ENCODE measurements at places on chromosomes 1 and 21.

DNA sequence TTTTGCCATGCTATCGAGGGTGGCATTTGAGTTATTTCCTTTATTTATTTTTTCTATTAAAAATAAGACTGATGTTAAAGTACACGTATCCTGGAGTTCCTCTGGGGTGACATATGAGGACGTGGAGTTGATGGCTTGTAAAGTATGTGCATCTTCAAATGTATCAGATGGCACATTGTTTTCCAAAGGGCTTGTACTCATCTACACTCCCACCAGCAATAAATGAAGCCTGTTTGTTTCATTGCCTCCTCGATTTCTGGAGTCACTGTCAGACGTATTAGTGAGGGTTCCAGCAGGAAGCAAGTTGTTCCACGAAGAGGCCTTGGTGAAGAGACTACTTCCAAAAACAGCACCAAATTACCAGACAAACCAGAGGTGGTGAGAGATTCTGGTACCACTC, 423.9 kb downstream of the NPHP4 start:
- no peak for DNase-seq

DNA sequence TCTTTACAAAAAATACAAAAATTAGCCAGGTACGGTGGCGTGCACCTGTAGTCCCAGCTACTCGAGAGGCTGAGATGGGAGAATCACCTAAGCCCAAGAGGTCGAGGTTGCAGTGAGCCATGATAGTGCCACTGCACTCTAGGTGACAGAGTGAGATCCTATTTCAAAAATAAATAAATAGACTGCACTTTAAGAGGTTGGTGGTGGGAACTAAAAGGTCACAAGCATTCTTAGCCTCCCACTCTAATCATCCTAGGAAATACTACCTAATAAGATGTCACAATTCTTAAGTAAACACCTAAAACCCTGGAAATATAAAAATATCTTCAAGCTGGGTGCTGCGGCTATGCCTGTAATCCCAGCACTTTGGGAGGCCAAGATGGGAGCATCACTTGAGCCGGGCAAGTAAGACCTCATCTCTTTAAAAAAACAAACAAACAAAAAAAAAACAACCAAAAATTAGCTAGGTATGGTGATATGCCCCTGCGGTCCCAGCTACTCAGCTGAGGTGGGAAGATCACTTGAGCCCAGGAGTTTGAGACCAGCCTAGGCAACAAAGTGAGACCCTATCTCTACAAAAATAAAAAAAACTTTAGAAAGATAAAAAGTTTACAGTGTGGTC, 4.1 kb downstream of the DCAF8 start:
- DNase-seq: no peak

DNA sequence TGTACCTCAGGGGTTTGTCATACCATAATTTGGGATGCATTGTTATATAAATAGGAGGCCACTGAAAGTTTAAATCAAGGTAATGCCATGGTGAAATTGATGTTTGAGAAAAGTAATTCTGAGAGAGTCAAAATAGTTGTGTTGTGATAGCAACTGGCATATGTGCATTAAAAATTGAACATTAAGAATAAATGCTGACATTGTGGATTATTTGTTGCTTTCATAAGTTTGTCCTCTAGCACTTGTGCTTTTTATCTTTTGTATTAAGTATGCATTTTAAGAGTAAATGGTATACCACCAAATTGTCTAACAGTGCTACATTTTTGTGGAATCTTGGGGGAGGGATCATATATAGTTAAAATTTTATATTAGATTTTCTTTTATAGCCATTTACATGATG, 275.9 kb upstream of the CACYBP start:
- no peak for DNase-seq

DNA sequence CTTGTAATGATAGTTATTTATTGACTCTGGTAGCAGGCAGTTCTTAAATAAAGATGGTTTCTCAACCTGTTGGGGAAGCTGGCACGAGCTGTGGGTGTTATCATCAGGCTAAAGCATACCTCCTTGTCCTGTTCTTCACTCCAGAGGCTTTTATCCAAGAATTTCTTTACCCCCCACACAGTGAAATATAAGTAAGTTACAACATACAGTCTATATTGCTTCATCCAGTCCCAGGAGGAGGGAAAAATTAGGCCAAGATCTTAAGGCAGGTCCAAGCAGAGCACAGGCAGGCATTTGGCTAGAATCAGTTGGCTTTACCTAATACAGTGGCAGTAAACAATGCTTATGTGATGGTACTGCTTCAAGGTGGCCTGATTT, 6.3 kb downstream of the TMEM81 start:
- DNase-seq: no peak

DNA sequence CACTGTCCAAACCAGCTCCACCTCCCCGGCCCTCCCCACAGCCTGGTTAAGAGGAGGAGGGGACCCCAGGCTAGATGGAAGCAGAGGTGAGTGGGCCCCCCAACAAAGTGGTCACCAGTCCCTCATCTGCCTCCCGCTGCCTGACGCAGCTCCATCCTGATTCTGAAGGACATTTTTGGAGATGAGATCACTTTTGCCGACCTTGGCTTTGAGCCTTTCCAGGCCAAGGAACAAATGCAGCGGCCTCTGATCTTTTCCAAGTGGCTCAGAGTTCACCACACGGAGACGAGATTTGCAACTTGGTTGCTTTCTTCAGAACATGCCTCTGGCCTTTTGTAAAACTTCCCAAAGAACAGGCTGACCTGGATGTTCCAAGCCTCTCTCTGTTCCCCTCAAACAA, 223.1 kb downstream of the NPHP4 start:
- peak; percentile 43 for DNase-seq

DNA sequence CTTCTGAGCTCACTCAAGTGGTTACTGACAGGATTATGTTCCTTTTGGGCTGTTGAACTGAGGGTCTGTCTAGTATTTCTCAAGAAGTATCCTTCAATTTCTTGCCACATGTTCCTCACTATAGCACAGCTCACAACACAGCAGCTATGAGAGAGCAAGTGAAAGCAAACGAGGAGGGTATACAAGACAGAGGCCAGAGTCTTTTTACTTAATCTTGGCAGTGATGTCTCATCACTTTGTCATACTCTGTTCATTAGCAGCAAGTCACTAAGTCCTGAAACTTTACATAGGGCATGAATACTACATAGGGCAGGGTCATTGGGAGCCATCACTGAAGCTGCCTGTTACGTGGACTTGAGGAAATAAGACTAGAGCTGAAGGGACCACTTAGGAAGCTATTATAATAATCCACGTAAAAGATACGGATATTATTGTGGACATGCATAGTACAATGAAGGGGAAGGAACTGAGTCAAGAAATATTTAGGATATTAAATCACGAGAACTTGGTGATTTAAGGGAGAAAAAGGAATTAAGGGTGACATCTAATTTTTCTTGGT, 63.7 kb downstream of the SLC30A7 start:
- no peak for DNase-seq

- no peak for DNase-seq
These were observed 919 bp downstream of the SLAMF6 start for GRCh38 chr1:160522136-160522535.

- no peak for DNase-seq
These were observed 11.3 kb downstream of the LRRC47 start for GRCh38 chr1:3785045-3785444.

DNA sequence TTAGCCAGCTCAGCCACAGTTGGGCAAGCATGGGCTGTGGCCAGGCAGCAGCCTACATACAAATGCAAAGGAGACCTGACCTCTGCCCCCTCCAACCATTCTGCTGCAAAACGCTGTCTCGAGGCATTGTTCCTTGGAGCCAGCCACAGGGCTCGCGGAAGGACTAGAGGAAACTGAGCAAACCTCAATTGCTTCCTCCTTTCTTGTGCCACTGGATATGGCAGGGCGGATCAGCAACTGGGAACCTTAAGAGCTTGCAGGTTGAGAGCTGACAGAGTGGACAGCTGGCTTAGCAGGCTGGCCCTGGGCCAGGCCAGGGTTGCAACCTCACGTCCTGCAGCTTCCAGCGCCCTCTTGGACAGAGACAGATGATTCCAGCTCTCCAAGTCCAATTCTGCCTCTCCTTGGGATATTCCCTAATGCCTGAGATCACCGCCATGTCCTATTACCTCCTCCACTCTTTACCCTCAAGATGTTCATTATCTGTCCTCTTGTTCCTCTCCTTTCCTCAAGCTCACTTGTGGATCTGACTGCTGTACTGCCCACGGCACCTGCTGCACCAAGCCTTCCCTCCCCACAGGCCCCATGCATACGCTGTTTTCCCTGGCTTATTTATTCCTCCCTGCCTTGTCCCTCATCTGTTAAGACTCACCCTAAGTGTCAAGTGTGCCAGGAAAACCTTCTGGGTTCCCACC, 67.5 kb downstream of the SDC3 start:
- DNase-seq: peak; percentile 69

GRCh38 chr1:229897501-229897900, 169.5 kb upstream of the GALNT2 start:
- no peak for DNase-seq

GRCh38 chr1:203069030-203069747, 16.6 kb downstream of the MYOG start:
- no peak for DNase-seq

DNA sequence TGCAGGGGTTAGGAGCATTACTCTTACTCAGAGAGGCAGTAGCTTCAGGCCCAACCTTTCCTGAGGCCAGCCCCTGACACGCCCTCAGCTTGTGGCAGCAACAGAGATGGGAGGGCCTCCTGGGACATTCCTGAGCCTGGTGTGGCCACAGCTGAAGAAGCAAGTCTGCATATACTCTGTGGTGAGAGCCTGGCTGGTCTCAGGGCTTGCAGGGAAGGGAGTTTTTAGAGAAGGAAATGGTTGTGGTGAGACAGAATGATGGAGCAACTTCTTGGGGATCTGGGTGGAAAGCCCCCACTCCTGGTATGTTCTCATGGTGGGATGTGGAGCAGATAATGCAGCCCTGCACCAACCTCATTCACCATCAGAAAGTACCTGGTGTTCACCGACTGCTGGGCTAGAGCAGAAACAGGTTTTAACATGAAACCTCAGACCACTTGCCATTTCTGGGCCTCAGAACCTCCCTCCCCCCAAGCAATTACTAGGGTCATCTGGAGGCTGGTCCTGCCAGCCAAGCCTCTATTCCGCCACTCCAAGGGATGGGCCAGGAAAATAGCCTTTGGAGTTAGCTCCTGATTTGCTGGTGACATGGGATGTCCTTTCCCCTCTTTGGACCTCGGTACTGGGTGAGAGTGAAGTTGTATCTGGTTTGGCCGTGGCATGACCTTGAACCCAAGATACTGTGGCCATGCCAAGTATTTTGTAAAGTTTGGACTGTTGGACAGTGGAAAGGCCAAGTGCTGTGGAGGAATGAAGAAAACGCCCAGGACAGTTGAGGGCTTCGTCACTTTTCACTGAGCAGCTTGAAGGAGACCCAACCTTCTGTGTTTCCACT, 28.1 kb upstream of the RNF19B start:
- DNase-seq: peak; percentile 85

DNA sequence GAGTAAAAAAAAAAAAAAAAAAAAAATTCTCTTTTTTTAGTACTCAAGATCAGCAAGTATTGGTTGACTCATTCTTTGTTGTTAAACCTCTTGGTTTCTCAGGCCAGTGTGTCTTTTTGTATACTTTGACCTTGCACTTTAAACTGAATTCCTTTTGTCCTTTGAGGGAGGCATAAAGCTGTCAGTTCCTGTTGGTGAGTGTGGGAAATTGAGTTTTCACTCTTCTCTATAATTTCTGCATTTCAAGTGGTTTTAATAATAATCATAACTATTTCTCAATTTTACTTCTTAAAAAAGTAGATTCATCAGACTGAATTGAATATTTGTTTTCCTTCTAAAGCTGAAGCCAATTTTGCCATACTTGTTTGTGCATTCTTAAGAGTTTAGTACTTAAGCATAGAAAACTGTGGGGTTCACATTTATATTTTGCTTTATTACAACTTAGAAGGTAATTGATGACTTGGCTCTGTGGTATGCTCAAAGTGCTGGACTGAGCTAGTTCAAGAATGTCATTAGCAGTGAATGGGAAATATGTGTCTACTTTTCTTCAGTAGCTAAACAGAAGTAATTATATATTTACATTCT, 43.4 kb downstream of the ITSN1 start:
- no peak for DNase-seq

DNA sequence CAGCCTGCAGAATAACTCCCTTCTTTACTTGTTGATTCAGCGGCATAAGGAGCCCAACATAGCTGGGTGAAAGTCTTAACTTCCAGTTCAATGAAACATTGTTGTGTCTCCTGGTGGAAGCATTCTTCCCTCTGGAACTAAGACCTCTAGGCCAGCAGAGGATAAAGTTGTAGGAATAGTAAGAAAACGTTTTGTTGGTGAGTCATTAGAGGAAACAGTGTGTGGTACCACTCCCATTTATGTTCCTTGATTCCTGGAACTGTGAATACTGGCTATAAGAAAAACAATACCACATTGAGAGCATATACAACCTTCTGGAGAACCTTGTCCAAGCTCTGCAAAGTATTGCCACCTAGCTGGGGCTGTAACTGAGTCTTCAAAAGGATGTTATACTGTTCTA, 737.4 kb upstream of the ZP4 start:
- no peak for DNase-seq

GRCh38 chr1:210252621-210253051, 20.0 kb downstream of the SERTAD4 start:
- peak; percentile 57 for DNase-seq

DNA sequence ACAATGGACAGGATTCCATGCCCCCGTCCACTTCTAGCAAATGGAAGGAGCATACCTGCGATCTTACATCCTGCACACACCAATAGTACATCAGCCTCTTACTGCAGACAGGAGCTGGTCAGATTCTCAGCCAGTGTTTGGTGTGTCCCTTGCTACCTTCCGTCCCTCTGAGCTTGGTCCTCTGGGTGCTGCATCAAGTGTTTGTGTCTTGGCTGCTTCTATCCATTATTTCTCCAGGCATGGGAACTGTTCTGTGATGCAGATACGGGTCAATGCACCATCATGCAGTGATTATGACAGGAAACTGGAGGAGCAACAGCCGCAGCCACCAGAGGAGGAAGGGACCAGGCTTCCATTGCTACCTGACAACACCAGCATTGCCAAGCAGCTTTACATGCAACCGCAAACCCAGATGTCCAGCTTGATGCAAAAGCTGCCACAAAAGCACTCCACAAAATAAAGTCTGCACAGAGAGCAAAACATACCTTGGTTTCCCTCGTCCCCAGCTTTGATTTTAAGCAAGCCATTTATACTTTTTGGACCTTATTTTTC, 21.9 kb upstream of the OVAAL start:
- DNase-seq: no peak

DNA sequence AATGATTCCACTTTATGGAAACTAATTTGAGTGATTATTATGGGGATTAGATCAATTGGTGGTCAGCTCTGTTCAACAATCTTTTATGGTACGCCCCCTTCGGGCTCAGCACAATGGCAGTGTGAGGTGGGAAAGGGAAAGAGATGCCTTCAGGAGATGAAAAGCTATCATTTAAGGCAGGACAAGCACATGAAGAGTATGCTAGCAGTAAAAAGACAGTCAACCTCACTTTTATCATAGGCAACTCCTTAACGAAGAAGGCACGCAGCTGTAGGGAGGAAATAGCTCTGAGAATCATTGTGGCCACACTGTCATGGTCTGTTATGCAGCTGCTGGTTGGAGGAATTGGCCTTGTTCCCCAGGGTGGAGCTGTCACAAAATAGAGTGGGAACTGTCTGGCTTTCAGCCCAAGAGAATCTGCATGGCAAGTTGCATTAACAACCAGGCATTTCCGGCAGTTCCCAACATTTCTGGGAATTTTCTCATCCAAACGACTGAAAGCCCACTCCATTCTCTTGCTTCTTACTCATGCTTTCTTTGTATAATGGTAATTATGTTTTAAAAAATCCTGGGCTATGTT, 54.4 kb upstream of the BCL10 start:
- DNase-seq: peak; percentile 49
